ENCODE measurements at places on chromosomes 12 and 14.

DNA sequence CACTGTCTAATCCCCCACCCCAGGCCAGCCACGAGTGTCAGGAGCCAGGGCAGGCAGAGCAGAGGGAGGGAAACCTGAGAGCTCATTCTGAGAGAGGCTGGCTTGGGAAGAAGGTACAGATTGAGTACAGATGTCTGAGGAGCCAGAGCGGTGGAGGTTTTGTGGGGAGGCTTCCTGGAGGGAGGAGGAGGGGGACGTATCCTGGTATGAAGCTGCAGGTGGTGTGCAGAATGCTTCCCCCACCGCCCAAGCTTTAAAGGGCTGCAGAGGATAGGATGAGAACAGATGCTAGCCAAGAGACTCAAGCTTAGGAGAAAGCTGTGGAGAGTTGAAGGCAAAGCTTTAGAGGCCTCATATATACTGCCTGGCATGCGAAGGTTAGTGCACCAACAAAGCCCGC, 3.2 kb upstream of the TAMALIN start:
- peak; percentile 38 for DNase-seq

DNA sequence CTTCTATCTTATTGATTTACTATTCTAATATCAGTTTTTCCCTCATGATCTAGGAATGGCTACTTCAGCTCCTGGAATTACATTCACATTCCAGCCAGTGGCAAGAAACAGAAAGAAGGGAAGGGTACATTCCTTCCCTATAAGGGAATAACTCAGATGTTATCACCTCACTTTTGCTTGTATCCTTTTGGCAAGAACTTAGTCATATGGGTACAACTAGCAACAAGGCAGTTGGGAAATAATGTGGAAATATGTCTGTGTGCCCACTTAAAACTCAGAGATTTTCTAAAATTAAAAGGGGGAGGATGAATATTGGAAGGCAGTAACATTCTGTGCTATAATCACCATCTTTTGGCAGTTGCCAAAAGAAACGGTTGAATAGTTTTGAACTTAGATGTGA, 85.6 kb downstream of the MSRB3 start:
- DNase-seq = no peak

DNA sequence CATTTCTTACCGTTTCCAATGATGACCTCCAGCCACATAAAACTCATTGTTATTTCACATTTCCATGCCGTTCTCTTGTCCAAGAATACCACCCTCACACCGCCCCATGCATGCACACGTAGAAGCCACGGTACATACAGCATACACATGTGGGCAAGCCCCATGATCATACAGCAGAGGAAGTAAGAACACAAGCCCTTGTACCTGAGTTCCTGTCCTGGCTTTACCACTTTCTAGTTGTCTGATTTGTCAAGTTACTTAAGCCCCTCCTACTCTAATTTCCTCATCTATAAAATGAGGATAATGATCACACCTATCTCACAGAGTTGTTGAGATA, 59.9 kb downstream of the DUSP16 start:
- no peak for DNase-seq

DNA sequence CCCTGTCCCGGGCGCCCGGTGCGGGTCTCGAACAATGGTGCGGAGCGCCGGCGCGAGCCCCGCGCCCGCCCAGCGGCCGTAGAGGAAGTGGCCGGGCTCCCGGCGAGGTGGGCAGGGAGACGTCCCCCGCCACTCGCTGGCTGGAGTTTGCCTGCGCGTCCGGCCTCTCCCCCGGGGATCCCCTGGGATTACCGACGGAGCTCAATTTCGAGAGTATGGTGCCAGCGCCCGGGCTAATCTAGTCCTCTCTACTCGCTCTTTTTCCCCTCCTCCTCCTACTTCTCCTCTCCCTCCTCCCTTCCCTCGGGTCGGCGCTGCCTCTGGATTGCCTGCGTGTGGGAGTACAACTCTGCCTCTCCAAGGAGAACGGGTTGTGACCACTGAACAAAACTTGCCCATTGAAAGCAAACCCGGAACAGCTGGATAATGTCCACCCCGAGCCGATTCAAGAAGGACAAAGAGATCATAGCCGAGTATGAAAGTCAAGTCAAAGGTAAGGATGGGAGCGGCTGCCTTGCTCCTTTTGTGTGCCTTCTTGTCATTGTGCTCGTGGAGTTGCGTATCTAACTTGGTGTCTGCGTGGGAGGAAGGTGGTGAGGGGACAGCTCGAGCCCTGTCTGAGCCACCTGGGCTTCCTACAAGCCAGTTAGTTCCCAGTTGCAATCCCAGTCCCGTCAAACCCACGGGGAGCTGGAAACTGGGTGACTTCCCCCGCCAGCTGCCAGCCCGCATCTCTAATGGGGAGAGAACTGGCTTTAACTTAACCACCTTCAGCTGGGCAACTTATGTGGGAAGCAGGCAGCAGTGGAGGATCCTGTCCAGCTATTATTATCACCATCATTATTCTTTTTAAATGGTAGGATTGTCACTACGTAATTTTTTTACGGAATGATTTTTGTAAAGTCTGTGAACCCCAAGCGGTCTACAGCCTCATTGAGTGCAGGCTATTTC, at the start of gene SRGAP1:
SRGAP1 (plus strand) TSS at position 310 of the 951 bp plus-strand sequence; CDS start at position 427, 117 bp downstream.
- DNase-seq = peak; percentile 90

GRCh38 chr12:68686262-68686594, 550 bp upstream of the NUP107 start:
- no peak for DNase-seq

DNA sequence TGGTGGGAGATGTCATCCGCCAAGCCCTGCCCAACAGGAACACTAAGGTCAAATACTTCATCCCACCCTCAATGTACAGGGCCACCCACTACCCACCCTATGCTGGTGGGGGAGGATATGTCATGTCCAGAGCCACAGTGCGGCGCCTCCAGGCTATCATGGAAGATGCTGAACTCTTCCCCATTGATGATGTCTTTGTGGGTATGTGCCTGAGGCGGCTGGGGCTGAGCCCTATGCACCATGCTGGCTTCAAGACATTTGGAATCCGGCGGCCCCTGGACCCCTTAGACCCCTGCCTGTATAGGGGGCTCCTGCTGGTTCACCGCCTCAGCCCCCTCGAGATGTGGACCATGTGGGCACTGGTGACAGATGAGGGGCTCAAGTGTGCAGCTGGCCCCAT, 3.5 kb downstream of the B3GNT4 start:
- DNase-seq = no peak

DNA sequence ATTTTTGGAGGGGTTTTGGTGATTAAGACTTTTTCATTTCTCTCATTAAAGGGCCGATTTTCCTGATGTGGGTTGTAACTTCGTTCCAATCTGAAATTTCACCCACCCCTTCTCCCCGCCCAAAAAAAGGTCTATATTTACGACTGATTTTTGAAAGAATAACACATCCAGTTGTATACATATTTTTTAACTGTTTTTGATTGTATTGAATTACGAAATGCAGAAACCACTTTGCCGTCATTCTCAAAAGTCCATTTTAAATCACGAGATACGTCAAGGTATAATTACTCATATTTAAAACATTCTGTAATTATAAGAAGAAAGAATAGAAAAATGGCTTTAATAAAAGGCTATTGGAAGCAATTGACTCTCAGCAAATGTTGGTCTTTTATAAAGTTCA, 520.7 kb downstream of the MED13L start:
- DNase-seq = no peak

- DNase-seq = no peak
Observed at GRCh38 chr12:46177025-46177424, 91.8 kb downstream of the SLC38A1 start.

GRCh38 chr14:87686746-87687145, 306.2 kb downstream of the GALC start:
- no peak for DNase-seq

DNA sequence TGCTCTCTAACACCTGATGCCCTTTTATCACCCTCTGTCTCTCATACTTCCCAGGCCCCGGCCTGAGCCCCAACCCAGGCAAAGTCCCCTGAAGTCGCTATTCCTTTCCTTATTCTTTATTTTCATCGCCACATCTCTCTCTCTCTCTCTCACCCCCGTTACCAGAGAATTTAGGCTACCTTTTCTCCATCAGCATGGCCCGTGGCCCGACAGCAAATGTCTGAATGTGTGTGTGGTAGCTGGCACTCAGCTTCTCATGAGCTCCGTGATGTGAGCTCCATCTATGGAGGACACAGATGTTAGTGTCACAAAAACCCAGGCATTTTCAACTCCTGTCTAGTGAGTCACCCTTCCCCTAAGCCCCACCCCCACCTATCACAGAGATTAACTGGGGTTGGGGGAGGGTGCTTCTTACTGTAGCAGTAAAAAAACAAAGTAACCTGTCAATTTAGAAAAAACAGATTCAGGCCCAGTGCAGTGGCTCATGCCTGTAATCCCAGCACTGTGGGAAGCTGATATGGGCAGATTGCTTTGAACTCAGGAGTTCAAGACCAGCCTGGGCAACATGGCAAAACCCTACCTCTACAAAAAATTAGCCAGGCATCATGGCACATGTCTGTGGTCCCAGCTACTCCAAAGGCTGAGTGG, 53.8 kb downstream of the VCPKMT start:
- DNase-seq = peak; percentile 86

DNA sequence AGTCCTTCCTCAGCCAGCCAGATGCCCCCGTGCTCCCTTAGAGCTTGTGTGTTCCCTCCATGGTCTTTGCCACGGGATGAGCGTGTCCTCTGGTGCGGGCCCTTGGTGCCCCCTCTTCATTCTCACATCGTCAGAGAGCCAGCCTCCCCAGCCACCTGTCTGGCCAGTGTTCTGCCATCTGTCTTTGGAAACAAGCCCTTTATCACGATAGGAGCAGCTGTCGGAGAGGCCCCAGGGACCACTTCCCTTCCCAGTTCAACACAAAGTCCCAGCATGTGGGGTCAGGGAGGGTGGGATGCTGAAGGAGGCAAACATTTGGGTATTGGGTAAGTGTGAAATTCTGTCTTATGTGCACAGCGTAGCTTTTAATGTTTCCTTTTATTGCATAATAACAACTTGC, 44.5 kb downstream of the DYNC1H1 start:
- DNase-seq = peak; percentile 49

DNA sequence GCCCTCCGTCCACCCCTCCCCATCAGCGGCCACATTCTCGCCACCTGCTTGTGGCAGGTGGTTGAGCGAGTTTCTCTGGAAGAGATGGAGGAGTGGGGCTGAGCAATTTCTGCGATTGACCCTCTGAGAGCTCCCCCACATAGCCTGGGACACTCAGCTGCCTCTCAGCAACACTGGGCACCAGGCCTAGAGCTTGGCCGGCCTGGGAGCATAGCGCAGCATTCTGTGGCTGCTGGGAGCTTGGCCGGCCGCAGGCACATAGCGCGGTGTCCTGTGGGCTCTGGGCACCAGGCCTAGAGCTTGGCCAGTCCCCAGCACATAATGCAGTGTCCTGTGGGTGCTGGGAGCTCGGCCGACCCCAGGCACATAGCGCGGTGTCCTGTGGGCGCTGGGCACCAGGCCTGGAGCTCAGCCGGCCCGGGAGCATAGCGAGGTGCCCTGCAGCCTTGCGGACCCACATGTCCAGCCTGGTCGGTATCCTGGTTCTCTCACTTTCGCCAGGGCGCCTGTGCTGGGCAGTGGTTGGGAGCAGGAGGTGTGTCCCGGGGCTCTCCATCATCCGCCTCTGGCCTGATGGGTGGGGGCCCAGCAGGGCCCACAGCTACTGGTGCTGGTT, 43.8 kb downstream of the LRCOL1 start:
- DNase-seq = no peak

DNA sequence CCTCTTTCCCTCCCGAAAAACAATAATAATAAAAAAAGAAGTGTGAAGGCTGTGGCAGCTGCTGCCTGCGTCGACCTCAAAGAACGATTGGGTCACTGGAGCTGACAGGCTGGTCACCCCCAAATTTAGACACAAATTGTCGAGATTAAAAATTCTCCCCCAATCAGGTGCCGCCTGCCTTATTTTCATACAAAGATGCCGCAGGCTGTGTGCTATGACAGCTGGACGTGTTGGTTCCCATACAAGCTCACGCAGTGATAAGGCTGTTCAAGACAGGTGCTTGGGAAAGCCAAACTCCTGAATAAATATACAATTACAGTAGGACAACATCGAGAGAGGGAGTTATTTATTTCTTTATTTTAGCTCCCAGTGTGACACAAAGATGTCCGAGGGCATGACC, 1041.8 kb downstream of the VRK1 start:
- DNase-seq = peak; percentile 85

DNA sequence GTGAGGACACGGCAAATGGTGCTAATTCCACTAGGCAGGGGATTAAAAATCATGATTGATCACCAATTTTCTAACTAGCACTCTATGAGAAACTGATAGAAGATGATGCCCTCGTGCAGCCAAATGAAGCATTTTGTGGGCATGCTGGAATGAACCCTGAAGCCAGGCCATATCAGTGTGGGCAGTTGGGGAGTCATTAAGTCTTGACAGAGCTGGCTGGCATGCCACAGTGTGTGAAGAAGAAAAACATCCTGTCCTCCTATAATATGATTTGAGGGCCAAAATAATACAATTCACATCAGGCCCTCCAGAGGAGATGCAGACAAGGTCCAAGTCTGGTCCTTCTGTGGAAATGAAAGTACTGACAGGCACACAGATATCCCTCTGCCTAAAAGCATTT, 107.1 kb downstream of the TMTC1 start:
- DNase-seq = no peak

- no peak for DNase-seq
Observed at GRCh38 chr12:6539314-6539682, 5.0 kb downstream of the GAPDH start.

DNA sequence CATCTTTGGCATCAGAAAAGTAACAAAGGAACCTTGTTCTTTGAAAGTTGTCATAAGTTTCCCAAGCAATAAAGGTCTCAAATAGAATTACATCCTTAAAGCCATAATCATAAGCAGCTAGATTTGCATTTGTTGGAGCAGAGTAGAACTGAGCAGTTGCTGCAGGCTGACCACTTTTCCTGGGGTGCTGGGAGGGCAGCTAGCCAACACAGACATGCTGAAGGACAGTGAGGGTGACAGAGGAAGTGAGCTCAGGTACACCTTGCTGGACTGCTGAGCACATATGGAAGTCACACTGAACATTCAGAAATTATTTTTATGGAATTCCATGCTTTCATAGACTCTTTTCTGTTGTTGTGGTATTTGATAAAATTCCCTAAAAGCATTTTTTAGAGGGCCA, 66.2 kb downstream of the MARK3 start:
- DNase-seq = no peak

- DNase-seq = no peak
Observed at GRCh38 chr12:22656376-22656775, 31.4 kb downstream of the ETNK1 start.

DNA sequence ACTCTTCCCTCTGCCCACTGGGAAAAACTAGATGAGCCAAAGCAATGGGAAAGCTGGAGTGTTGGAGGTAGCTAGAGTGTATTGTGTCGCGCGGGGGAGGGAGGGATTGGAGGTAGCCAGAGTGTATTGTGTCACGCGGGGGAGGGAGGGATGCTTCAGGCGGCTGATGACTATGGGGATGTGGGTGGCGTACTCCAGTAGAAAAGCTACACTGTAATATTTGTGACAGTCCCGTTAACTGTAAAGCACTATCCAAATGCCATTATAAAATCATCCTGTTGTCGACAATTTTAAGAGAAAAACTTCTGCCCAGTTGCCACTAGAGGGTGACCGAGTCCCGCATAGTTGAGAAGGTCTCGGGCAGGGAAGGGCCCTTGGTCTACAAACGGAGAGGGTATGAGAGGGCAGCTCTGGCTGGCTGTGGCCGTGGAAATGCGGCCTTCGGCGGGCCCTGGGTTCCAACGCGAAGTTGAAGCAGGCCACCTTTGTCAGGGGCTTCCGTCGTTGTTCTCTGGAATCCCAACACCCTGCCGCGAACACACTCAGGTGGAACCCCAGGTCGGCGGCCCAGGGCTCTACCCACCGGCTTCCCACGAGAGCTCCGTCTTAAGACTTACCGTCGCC, 15.1 kb upstream of the PLEK2 start:
- peak; percentile 79 for DNase-seq

GRCh38 chr12:59620326-59620725, 24.5 kb downstream of the SLC16A7 start:
- no peak for DNase-seq
